ENCODE measurements at places on chromosomes 16 and 17.

DNA sequence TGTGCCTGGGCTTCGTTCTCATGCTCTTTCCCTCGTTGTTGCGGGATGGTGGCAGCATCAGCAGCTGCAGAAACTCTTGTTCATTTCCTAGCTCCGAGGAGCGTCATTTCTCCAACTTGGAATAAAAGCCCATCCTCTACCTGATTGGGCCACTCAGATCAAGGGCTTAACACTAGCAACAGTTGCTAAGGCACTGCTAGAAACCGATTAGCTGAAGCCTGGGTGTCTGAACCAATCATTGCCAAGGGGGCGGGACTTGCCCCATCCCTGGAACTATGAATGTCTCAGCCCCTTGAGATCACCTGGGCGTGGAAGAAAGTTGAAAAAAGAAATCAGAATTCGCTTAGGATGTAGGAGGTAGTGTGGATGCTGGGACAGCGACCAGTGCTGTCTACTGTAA is 145.3 kb downstream of the FOXL1 start:
- no peak for DNase-seq

DNA sequence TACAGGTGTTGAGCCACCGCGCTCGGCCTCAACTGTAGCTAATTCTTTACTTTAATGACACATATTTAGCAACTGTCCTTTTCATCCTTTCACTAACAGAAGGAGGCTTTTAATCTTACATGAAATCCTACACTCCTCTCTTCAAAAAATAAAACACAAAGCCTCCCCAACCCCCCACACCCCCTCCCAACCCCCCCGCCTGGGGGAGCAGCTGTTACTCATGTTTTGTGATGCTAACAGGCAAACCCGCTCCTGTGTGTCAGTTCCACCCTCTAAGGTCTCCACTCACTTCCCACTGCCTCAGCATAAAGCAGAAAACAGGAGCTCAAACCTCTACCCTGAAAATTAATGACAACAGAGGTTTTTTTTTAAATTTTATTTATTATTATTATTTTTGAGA is 55.4 kb upstream of the SLC25A19 start:
- DNase-seq, result no peak

- DNase-seq, result no peak
Measured at GRCh38 chr16:73166947-73167550, 119.1 kb upstream of the ZFHX3 start.

DNA sequence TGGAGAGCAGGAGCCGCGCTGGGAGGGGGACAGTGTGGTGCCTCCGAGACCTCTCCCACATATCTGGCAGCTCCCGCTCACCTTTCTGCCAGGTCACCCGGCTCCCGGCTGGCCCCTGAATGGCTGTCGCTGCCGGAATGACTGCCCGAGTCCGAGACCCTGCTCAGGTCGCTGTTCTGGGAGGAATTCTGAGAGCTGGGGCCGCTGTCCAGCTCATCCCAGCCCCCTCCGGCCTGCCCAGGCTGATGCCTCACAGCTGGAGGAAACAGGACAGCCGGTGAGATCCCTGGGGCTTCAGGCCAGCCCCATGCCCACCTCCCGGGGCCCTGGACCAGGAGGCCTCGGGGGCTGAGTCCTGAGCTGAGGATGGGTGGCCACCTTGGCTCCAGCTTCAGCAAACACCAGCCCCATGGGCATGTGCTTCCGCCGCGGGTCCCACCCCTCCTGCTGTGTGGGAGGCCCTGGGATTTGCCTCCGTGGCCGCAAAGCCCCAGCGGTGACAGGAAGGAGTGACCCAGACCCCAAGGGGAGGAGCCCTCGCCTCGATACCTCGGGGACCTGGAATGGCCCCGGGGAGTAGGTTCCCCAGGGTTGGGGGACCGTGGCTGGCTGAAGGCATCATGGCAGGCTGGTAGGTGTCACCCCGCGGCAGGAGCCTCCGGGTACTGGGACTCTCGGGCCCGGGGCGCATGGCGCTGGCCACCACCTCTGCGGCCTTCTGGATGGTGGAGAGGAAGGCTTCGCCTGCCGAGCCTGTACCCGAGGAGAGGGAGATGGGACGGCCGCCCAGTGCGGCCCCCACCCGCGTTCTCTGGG is 6.9 kb downstream of the TEPSIN start:
- no peak for DNase-seq

DNA sequence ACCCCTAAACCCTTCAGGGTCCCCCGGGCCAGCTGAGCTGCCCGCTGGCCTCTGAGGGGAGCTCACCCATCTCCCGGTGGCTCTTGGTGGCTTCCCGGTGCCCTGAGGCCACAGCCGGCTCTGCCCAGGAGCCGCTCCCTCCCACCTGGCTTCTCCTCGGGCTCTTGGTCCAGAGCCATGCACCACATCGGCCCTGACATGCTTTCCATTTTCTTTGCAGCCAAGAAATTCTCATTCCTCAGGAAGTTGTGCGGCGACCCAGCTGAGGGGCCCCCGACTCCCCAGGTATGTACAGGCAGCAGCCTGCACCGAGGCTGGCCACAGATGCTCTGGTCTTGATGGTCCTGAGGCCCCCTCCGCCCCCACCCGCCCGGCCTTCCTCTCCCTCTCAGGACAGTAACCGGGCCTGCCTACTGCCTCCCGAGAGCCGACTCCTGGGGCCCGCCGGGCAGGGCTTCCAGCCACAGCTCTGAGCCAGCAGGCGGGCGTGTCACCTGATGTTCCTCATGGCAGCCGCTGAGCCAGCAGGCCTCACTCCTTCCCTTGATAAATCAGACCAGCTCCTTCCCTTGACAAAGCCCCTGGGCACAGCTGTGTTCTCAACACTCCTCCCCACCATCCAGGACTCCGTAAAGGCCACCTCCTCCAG is 28.4 kb upstream of the ZFPM1 start:
- DNase-seq, result no peak

Measured in fibroblast of skin of scalp (primary cell).